ENCODE measurements at places on chromosomes 16 and 17.

- no peak for DNase-seq
Observed at GRCh38 chr17:64055183-64056142, 35.0 kb upstream of the ICAM2 start.

DNA sequence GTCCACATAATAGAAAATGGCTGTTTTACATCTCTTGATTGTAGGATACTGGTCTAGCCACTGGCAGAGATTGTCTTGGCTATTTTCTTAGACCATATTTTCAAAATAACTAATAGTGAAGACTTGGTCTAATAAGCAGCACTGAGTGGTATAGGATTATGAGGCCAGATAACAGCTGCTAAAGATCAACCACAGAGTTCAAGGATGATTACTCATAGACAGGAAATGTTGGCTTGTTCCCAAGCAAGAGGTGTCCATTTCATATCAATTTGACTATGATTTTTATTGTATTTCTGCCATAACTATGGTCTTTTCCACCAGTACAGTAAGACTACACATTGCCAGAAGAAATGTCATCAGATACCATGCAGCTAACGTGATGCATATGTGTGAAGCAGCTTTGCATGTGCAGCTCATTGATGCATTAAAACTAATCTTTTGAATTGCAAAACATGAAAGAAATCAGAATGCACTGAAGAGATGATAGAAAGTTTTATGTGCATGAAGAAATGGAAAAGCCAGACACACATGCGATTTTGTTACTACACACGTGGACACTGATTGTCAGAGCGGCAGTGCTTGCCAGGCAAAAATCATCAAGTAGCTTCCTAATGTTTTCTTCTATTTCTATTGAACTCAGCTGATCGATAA, 693.3 kb downstream of the CDH11 start:
- no peak for DNase-seq

- no peak for DNase-seq
Observed at GRCh38 chr16:61901689-61902088, 134.5 kb downstream of the CDH8 start.

GRCh38 chr16:9567666-9568065, 476.2 kb downstream of the HAPSTR1 start:
- DNase-seq = no peak

DNA sequence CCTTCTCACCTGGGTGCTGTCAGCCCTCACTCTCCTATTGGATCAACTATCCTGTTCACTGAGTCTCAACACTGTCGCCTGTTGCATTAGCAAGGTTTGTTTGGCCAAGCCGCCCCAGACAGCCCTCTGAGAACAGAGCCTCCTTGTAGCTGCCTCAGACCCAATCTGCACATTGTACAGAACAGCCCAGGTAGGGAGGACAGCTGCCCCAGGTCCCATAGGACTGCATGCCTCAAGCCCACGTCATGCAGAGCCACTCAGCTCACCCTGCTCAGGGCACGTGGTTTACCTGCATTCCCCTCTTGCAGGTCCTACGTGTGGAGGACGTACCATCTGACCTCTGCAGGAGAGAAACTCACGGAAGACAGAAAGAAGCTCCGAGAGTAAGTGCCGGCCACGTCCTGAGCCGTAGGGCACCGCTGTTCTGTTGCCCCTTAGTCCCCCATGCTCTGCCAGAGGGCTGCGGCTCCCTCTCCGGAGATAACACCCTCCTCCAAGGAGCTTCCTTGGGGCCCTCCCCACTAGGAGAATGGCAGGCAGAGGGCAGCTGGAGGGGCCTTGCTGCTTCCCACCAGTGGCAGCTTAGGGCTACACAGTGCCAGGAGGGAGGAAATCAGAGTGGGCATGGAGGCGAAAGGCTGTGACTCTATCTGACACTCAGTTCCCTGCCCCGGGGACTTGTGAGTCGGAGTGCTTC, 2.8 kb downstream of the SNRNP25 start:
- DNase-seq = no peak
